ENCODE measurements at places on chromosomes 6 and 20.

DNA sequence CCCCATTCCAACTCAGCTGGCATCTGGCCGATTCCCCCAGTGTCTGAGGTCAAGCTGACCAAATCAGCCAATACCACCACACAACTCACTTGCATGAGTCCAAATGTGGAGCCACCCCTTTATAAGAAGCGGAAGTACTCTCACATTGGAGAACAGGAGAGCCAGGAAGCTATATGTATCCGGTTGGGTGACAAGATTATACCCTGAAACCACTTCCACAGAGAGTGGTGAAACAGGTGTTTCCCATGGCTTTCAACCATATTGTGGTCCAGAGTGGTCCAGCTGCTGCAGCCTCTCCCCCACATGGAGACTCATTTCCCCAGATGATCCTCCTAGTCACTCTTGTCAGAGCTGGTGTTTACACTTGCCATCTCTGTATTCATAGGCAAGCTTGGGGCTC lies 24.0 kb upstream of the SERINC1 start:
- DNase-seq = no peak

DNA sequence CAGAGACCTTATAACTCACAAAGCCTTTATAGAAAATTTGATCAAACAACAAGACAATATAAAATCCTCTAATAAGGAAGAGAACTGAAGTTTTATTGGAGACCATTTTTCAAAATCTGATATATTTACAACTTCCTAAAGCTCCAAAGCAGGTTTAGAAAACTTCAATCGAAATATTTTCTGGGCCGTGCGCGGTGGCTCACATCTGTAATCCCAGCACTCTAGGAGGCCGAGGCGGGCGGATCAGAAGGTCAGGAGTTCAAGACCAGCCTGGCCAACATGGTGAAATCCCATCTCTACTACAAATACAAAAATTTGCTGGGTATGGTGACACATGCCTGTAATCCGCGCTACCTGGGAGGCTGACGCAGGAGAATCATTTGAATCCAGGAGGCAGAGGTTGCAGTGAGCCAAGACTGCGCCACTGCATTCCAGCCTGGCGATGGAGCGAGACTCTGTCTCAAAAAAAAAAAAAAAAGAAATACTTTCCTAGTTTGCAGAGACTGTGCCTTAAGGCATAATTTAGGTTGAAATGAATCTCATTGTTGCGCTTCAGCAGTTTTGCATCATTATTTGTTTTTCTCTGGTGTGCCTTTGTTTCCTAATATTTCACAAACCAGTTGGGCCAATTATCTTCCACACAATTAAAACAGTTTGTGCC lies 60.6 kb upstream of the ASIP start:
- DNase-seq = no peak

DNA sequence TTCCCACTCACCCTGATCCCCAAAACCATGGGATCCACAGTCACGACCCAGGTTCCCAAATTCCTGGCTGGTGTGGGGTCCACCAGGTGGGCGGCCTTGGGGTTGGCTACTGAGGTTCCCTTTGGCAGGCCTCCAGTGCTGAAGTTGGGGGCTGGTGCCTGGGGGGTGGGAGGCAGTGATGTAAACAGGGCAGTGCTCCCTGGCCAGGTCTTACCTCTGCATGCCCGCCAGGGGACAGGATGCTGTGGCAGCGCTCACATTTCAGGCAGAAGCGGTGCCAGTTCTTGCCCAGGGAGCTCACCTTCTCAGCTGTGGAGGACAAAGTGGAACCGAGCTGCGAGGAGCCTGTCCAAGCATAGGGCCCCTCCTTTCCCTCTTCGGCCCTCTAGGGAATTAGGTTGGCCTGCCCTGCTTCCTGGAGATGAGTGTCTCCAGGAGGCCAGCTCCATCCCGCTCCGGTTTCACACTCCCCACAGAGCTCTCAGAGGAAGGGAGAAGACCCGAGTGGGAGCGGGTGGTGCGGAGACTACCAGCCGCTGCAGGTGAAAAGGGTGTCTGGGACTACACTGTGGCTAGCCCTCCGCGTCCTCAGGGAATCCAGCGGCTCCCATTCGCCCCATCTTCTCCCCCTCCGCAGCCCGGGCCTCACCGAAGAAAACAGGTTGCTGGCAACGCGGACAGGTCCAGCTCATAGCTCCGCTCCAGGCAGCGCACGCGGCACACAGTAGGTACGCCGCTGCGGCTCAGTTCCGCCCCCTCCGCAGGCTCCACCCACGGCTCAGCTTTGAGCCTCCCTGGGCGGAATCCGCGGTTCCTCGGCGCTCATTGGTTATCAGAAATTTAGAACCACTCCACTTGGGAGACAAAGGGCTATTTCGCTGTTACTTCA lies at the start of gene CRIP3:
Gene CRIP3 (minus strand): TSS at position 726 of the 889 bp plus-strand sequence. CDS start 34 bp downstream, at position 692.
- peak; percentile 40 for DNase-seq

DNA sequence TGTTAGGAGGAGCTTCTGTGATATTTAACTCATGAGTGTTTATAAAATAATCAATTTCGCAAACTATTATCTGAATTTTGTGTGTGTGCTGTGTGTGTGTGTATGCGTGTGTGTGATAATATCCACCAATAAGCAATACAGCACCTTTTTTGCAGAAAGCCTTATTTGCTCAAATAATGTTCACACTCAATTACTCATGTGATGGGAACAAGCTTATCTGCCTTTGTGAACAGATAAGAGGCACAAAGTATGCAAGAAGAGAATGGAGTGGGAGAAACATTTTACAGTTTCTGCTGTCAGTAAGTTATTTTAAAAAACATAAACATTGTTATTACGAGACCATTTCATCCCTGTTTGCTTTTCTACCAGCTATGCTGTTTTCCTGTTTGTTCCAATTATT lies 36.7 kb upstream of the PTPRK start:
- DNase-seq = no peak

- no peak for DNase-seq
Measured at GRCh38 chr20:63032026-63032800, 25.4 kb upstream of the BHLHE23 start.

DNA sequence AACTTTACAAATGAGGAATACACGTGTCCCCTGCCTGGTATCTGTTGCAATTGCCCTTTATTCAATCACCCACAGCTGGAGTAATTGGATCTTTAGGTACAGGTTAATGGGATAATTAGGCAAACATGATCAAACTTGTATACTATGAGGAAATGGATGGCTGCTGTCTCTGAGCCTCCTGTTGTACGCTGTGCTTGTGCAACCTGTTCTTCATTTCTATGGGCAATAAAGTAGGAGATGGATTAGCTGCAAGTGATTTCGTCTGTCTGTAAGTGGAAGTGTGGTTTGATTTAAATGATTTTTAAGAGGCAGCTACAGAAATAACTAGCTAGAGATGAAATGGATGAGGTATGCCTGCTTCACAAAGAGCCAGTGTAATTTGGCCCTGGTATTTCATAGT lies 474.1 kb downstream of the RNF144B start:
- no peak for DNase-seq

- DNase-seq = no peak
Measured at GRCh38 chr6:158519300-158519699, 40.6 kb upstream of the TMEM181 start.

- DNase-seq = no peak
Measured at GRCh38 chr6:168332020-168332419, 12.4 kb upstream of the DACT2 start.

- no peak for DNase-seq
Measured at GRCh38 chr20:63957004-63957689, 931 bp upstream of the UCKL1 start.

DNA sequence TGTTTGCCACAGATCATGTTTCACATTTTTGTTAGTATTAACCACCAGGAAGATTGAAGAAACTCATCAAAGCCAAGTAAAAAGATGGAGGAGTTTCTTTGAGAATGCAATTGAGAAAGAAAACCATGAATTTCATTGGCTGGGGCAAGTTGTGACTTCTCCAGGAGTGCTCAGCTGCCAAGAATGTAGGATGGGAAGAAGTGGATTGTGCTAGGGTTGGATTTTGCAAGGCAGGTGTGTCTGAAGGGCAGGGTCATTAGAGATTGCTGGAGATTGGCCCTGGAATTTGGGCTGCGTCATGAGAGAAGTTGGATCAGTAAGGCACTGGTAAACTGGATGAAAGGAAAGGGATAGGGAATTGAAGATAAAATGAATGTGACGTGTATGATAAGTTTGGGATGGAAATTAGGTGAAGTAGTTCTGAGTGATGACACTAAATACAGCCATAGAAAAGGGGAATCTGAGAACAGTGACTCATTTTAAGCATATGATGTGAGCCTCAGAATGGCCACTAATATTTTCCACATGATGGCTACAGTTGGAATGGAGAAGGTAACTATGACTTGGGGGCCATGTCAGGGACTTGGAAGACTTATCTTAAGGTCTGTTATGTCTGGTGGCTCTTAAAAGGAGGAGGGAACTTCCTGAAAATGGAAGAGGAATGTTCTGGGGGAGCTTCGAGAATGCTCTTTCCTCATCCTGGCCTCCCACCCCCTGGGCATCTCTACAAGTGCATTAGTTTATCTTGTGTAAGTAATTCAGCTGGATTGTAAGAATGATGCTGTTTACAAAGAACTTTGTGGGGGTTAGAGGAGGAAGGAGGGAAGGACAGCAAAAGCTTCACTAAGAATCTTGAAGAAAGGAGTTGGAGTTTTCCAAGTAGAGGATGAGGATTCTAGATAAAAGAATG lies 27.8 kb upstream of the ERVFRD-1 start:
- DNase-seq = no peak

- no peak for DNase-seq
Measured at GRCh38 chr6:130900913-130901312, 73.7 kb downstream of the SMLR1 start.

- no peak for DNase-seq
Measured at GRCh38 chr6:17525637-17526036, 74.5 kb upstream of the FAM8A1 start.

GRCh38 chr6:13508711-13509705 lies 21.6 kb upstream of the GFOD1 start:
- peak; percentile 88 for DNase-seq
